ENCODE measurements at places on chromosomes 5 and 9. TPM values are rescaled to one million over a fixed set of nuclear protein-coding genes. Genes with fewer than 3 reads are reported as not detected.

ASPN gene
- total RNA-seq: not detected

EFNA5 gene
- 7.6 TPM for total RNA-seq

PDE6A gene
- total RNA-seq: under 0.01 TPM

PAPPA gene
- total RNA-seq: 0.09 TPM

FOXD4 gene
- total RNA-seq: 0.09 TPM

CEMIP2 gene
- 77.5 TPM for total RNA-seq

RNF208 gene
- 0.19 TPM for total RNA-seq

MCIDAS gene
- under 0.01 TPM for total RNA-seq

SLC36A2 gene
- not detected for total RNA-seq

SEMA6A gene
- total RNA-seq: 0.54 TPM

AOPEP gene
- 18.5 TPM for total RNA-seq

NAIP gene
- total RNA-seq: 1.4 TPM

GRM6 gene
- not detected for total RNA-seq

Measured in endothelial cell of coronary artery (primary cell).